Activated naive CD4-positive, alpha-beta T cell treated with anti-CD3 and anti-CD28 coated beads, Interleukin-2, amount 50 U/mL, for 72 hours (primary cell): ENCODE measurements at places on chromosomes 11 and 22.
A peak's percentile ranks its signal among the peaks of the same experiment; 100 is the strongest.

DNA sequence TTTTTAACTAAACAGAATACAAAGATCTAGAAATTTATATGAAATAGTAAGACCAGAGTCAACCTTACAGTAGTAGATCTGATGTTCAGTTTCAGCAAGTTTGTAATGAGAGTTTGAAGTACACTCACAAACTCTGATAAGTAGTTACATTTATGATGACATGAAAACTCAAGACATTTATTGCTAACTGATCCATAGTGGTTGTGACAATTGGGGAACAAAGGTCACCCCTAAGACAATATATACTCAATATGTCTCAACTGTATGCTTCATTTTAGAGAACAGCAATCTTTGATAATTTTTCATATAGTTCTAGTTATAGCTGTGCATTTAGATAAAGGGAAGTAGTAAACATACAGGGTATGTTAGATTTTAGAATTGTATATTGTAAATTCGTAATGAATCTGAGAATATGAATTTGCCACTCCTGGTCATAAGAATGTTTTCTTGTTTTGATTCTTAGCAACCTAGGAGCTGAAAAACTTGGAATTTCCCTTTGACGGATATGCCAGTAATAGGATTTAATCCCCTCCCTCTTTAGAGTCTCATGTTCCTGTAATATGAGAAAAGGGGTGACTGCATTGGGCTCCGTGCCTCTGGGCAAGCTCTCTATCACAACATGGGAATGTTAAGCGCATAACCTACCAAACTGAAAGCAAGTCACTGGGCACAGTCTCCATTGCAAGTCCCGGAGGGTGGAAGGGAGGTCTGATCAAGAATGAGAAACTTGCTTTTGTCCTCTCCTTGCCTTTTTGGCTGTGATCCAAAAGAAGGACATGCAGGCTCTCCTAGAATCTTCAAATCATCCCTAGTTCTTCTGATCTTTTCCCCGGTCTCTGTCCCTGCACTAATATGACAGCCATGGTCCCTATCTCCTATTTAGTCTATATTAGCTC lies 11.4 kb downstream of the OR10D3 start:
- no peak for DNase-seq

- no peak for DNase-seq
Measured at GRCh38 chr22:28139516-28139915, 220.5 kb upstream of the PITPNB start.

- no peak for DNase-seq
Measured at GRCh38 chr22:42367980-42368378, 64.2 kb downstream of the NFAM1 start.

GRCh38 chr11:70630816-70631623 lies 232.7 kb downstream of the CTTN start:
- no peak for DNase-seq

DNA sequence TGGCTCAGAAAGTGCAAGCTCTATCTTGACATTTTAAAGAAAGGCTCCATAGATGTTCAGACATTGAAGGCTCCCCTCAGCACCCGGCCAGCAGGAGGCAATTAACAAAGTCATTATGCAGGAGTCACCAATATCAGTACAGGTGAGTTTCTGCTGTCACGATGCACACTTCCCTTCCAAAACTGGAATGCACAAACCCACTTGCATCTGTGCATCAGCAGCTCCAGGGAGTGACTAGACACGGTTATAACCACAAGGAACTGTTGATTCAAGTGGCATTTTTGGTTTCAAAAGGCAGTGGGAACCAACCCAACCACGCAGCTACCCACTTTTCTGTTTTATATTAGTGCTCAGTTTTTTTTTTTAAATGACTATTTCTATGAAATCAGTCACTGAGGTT lies 293.9 kb upstream of the NARS2 start:
- no peak for DNase-seq

DNA sequence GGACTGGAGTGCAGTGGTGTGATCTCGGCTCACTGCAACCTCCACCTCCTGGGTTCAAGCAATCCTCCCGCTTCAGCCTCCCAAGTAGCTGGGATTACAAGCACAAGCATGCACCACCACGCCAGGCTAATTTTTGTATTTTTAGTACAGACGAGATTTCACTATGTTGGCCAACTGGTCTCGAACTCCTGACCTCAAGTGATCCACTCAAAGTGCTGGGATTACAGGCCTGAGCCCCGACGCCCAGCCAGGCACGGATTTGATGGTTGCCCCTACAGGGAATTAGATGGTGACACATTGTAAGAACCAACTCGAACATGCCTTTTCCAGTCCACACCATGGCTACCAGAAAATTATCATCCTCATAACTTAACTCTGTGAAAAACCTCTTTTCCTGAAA lies 26.8 kb upstream of the RTL6 start:
- DNase-seq, result no peak

- no peak for DNase-seq
Measured at GRCh38 chr11:128660947-128661346, 32.9 kb upstream of the FLI1 start.

GRCh38 chr11:876545-876944 lies 33.9 kb downstream of the TSPAN4 start:
- DNase-seq, result no peak

GRCh38 chr11:45147891-45148675 lies 1.6 kb downstream of the PRDM11 start:
- peak; percentile 30 for DNase-seq

DNA sequence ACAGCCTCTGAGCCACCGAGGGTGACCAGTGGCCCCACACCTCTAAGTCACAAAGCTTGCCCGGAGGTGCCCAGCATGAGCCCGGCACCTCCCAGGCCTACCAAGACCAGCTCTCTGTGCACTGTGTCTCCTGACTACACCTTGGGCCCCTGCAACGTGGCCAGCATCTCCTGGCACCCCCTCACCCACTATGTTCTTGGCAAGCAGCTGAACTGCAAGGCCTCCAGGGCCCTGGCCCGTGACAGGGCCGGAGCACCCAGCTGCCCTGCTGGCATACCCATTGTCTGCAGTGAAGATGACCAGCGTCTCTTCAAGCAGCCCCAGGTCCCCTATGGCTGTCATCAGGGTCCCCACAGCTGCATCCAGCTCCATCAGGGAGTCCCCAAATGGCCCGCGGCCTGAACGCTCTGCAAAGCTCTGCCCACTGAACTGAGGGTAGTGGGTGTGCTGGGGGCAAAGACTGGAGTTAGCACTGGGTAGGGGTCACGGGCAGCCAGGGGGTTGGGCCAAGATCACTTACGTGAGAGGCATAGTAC lies 1.6 kb downstream of the ARSA start:
- DNase-seq, result no peak

DNA sequence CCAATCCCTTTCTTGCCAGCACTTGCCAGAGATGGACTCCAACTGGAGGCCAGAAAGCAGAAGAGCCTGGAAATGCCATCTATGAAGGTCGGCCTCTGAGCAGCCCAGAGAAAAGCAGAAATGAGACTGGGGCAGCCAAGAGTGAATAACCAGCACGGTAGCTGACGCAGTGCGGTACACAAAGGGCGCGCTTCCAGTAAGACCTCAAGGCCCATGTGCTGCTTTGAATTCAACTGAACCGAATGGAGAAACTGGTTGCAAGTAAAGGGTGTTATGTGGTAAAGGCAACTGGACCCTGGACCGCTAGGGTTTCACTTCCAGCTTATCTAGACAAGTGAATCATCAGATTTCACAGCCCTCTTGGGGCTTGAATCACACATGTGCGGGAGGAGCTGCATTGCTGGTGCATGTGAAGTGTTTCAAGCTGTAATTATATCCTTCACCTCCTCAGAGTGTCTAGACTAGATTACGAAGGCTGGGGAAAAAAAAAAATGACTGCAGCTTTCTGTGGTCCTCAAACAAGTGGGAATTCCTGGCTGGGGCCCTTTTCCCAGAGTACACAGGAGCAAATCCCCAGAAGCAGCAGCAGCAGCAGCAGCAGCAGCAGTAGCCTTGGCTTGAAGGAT lies 128.9 kb downstream of the CCDC34 start:
- no peak for DNase-seq

DNA sequence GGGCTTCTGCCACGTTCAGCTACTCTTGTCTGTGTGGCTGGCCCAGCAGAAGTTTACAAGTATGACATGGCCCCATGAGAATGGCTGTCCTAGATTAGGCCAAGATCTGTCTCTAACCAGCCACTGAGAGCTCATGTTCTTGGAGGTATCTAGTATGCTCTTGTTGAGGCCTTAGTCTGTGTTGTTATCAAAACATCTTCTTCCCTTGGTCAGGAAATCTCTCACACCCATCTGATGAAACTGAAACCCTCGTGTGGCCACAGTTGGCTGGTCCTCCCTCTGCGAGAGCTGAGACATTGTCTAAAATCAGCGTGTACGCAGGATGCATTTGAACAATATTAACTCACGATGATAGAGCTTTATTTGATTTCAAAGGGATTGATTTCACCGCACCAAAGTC lies 109.0 kb upstream of the NNMT start:
- no peak for DNase-seq

- no peak for DNase-seq
Measured at GRCh38 chr11:9574622-9575259, 1.3 kb downstream of the WEE1 start.

- DNase-seq, result peak; percentile 36
Measured at GRCh38 chr11:6414874-6415328, 4.0 kb downstream of the APBB1 start.

DNA sequence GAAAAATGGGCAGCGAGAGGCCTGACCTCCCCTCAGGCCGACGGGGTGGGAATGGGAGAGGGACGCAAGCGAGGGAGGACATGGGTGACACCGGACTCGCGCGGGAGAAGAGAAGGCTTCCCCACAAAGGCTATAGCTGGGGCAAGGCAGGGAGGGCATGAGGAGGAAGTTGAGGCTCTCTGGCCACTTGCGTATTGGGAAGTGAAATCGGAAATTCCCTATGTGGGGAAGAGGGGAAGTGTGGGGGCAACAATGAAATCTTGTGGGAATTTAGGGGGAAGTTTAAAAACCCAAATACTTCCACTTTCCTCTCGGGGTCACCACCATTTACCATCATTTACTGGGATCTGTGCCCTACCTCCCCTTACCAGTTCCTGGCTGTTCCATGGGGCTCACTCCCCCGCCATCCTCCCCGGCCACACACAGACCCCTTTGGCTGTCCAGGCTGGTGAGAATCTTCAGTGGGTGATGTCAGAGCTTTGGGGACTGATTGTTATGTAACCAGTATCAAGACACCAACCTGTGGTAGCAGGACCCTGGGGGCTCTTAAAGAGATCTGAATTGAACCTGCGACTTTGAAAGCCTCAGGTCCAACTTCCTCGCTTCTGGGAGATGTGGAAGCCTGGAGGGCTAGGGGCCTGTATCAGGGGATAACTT lies 951 bp upstream of the EHD1 start:
- DNase-seq, result no peak

DNA sequence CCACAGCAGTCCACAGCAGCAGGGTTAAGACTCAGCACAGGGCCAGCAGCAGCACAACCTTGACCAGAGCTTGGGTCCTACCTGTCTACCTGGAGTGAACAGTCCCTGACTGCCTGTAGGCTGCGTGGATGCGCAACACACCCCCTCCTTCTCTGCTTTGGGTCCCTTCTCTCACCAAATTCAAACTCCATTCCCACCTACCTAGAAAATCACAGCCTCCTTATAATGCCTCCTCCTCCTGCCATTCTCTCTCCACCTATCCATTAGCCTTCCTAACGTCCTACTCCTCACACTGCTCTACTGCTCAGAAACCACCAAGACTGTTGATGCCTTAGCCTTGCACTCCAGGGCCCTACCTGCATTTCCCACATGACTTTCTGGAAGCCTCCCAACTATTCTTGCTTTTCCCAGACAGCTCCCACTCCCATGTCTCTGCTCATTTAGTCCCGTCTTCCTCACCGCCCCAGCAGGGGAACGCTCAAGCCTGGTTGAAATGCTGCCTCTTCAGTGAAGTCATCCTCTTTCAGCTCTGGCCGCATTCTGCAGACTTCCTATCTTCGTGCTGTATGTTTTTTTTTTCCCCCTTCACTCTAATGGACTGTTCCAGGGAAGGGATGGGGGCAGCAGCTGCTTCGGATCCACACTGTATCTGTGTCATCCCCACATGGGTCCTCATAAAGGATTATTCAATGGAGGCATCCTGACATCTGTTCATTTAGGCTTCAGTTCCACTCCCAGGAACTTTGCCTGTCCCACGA lies 3.3 kb downstream of the IL18BP start:
- DNase-seq, result no peak

DNA sequence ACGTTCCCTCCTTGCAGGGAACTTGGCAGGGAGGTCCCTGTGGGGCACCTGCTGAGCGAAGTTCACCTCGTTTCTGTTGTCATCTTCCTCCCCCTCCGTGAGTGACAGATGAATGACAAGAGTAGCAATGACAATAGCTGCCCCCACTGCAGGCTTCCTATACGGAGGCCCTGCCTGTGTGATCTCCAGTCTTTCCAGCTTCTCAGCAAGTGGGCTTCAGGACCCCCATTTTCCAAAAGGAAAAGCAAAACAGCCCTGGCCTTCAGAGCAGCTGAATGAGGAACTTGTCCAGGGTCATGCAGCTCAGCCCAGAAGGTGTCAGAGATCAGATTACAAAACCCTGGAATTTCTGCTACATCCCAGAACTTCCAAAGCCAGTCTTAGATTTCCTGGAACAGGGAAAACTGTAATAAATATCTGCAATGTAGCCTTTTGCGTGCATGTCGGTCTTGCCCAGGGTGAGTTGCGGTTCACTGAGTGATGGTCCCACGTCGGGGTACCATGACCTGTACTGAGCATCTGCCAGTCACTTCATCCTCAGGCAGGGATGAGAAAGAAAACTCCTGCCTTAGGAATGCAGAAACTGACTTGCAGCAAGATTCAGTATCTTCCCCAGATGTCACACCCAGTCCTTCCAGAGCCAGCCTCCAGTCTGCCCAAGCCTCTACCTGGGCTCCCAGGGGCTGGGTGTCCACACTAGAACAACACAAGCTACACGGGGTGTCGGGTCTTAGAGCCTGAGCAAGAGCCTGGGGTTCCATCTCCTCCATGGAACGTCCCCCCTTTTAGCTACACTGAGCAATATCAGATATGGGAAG lies 1457.0 kb downstream of the BRD1 start:
- DNase-seq, result no peak

DNA sequence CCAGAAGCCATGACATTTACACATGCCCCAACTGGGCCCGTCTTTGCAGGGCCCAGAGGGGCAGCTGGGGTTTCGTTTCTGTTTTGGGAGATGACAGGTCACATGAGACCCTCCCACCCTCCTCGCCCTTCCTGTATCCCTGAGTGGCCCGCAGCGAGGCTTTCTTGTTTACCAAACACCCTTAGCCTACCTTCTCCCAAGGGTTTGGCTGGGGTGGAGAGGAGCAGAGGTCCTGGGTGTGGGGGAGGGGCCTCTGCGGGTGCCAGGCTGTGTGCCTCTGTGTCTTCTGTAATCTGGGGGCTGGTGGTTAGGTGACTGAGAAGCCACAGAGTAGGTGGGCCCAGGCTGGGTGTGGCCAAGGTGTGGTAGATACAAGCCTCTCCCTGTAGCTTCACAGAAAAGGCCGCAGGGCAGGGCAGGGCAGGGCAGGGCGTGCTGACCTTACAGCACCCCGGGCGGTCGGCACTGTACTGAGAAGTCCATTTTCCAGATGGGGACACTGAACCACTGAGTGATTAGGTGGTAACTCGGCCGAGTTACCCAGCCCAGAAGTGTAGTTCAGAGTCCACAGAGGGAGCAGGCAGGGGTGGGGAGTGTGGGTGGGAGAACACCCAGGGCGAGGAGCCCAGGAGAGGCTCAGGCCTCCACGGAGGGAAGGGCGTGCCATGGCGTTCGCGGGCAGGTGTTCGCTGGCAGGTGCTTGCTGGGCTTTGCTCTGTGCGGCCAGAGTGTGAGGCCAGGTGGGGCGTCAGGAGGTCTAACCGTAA lies 8.7 kb downstream of the PRR5 start:
- no peak for DNase-seq
